Activated CD8-positive, alpha-beta memory T cell treated with anti-CD3 and anti-CD28 coated beads, Interleukin-2, amount 50 U/mL, for 48 hours (primary cell): ENCODE measurements at places on chromosomes 16 and 17.

GRCh38 chr17:68697850-68698361 is 96.7 kb upstream of the FAM20A start:
- DNase-seq, result no peak

GRCh38 chr17:41782142-41782541 is 4.4 kb downstream of the JUP start:
- no peak for DNase-seq

DNA sequence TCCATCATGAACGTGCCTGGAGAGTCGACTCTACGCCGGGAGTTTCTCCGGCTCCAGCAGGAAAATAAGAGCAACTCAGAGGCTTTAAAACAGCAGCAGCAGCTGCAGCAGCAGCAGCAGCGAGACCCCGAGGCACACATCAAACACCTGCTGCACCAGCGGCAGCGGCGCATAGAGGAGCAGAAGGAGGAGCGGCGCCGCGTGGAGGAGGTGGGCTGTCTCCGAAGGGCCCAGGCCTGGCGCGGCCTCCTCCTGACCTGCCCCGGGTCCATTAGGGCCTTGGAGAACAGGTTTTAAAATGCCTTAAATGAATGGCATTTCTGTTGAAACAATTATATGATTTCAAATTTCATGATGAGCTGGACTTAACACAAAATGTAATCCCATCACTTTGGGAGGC is 11.8 kb upstream of the C17orf107 start:
- DNase-seq, result no peak

GRCh38 chr16:88339930-88340754 is 42.6 kb upstream of the ZNF469 start:
- no peak for DNase-seq

- DNase-seq, result no peak
Measured at GRCh38 chr16:81729451-81729850, 49.6 kb upstream of the PLCG2 start.

DNA sequence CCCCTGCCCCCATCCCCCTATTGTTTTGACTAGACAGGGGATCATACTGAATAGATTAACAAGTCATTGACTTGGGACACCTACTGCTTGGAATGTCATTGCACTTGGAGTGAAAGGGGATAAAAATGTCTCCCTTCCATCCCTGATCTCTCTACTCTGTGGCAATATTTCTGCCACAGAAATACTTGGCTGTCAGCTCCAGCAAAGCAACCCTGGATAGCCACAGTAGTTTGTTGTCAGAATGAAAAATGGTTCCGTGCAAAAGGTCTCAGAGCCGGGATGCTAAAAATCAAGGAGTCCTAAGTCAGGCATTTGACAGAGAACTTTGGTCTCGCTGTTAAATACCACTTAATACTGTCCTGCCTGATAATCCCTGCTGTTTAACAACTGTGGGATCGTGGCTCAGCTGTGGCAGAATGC is 722.0 kb upstream of the SOX9 start:
- DNase-seq, result no peak

DNA sequence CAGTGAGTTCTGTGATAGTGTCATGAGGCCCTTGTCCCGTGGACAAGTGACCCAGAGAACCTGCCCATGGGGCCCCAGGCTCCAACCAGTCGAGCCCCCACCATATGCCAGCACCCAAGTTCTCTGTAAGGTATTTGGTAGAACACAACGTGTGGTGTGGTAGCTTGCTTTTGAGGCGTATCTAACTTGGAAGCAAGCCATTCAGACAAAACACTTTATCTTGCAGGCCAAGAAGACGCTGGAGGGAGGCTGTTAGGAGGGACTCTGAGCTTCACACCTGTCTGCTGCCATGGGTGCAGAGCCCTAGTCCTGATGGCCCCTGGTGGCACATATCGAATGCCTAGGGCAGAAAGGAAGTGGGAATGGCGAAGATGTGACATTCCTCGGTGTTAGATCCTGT is 1.6 kb downstream of the NDUFAF8 start:
- DNase-seq, result no peak

DNA sequence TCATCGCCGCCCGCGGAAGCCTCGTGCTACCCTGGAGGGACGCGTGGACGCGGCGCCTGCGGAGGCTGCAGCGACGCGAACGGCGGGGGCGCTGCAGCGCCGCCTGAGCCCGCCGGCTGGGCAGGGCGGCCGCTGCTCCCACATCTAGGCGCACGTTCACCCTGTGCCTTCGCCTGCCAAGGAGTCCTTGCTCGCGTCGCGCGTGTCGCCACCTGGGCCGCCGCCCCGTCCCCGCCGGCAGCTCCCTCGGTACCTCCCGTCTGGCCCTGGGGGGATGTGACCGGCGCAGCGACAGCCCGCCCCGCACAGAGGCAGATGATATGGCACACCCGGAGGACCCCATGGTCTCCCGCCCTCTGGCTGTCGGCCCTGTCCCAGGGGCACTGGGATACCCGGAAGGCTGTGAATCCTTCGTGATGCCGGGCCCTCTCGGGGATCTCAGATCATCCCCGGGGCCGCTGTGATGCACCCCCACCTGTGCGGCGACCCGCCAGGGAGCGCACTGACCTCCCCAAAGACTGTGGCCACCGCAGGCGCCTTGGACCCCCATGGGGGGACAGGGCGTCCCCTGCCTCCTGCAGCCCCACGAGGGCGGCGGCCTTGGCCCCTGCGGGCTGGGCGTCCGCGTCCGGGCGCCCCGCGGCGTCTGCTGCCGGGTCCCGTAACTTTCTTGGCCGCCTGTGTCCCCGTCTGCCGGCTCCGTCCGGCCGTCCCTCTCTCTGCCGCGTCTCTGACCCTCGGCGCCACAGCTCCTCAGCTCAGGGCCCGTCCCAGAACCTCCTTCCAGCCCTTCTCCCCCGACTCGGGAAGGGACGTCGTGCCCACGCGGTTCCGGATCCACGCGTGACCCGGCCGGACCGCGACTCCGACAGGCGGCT is 689 bp upstream of the TBC1D24 start:
- DNase-seq, result peak; percentile 79

DNA sequence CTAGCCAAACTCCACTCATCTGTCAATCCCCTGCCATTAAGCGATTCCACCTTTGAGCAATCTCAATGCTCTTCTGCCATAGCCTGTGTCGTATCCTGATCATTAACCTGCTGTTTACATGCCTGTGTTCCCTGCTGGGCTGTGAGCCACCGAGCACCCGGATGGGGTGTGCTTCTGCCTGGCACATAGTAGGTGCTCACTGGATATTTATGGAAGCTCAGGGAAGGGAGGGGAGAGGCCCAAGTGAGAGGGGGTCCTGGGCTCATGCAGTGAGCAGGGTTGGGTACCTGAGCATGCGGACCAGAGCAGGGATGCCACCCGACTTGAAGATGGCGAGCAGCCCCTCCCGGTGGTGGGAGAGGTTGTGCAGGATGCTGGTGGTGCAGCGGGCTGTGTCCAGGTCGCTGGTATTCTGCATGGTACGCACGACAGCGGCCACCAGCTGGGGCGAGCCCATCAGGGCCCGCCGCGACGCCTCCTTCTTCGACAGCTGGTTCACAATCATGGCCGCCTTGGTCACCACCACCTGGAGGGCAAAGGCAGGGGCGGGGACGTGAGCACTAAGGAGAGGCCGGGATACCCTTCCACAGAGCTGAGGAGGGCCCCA is 17.7 kb downstream of the JUP start:
- DNase-seq, result no peak

DNA sequence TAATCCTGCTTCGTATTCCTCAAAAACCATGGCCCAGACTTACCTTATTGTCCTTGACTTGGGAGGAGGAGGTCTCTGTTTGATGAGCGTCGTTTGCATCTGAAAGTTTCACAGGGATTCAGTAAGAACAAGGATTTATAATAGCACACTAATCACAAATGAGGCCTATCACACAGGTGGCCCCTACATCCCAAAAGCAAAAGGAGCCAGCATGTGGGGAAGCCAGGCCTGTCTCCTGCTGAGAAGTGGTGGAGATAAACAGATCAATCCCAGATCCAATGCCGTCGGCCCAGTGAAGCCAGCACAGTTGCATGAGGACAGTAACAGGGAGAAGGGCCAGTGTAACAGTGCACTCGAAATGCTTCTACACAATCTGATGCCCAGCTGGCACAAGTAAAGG is 13.3 kb upstream of the EVPL start:
- DNase-seq, result no peak

DNA sequence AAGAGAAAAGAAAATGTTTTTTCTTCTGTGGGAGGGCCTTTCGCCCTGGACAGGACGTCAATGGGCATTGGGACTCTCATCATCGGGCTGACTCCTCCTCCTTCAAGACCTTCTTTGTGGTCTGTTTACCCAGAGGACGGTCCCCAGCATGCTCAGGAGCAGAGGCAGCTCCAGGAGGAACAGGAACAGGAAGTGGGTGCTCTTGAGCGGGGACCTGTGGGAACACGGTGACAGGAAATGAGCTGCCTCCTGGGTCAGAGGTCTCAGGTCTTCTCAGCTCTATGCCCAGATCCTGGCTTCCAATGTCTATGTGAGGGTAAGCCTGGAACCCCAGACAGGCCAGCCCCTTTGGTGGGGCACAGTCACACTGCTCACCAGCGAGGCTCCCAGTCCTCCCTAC is 12.2 kb downstream of the CD300LD start:
- no peak for DNase-seq
